ENCODE measurements at places on chromosomes 4 and X. TPM values are rescaled to one million over a fixed set of nuclear protein-coding genes. Genes with fewer than 3 reads are reported as not detected.

CCNA2 gene
- total RNA-seq, result 119 TPM

NXF3 gene
- 0.10 TPM for total RNA-seq

YY2 gene
- total RNA-seq, result 2.1 TPM

RADX gene
- total RNA-seq, result 15.8 TPM

VCX2 gene
- 3.2 TPM for total RNA-seq

GAGE12E gene
- not detected for total RNA-seq

ADRA2C gene
- 1.7 TPM for total RNA-seq

RTL5 gene
- 0.90 TPM for total RNA-seq

SORCS2 gene
- total RNA-seq, result 0.02 TPM

CT45A1 gene
- not detected for total RNA-seq

HCCS gene
- 38.1 TPM for total RNA-seq

EDA gene
- total RNA-seq, result 1.1 TPM

PALLD gene
- total RNA-seq, result 92.1 TPM

MEPE gene
- not detected for total RNA-seq

HERC3 gene
- total RNA-seq, result 11.0 TPM

SHROOM3 gene
- 2.8 TPM for total RNA-seq

CT47B1 gene
- total RNA-seq, result not detected

FGF13 gene
- 15.1 TPM for total RNA-seq

TLR3 gene
- total RNA-seq, result 33.0 TPM

RBMX gene
- total RNA-seq, result 772 TPM

CNGA2 gene
- total RNA-seq, result not detected
